Kidney tubule cell (primary cell): ENCODE measurements at places on chromosomes 3 and 15.

DNA sequence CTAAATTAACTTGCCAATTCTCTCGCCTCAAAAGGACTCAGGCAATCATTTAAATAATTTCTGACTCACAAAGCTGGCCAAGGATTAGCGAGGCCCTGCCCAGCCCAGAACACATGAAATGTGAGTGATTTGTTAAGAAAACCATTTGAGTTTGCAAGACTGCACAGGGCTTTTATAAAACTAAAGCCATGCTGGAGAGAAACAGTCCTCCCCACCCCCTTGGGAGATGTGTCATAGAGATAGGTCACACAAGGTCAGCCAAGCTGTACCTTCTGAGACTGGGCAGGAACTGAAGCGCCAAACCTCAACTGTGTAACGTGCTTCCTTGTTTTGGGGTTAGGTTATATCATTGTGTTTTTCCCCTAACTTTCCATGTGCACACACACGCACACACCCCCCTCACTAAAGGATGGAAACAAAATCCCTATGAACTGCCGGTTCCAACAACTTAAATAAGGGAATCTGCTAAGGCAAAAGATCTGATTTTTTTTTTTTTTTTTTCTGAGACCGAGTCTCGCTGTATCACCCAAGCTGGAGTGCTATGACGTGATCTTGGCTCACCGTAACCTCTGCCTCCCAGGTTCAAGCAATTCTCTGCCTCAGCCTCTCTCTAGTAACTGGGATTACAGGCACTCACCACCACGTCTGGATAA, 8.1 kb downstream of the SPATA12 start:
- DNase-seq, result peak; percentile 99

DNA sequence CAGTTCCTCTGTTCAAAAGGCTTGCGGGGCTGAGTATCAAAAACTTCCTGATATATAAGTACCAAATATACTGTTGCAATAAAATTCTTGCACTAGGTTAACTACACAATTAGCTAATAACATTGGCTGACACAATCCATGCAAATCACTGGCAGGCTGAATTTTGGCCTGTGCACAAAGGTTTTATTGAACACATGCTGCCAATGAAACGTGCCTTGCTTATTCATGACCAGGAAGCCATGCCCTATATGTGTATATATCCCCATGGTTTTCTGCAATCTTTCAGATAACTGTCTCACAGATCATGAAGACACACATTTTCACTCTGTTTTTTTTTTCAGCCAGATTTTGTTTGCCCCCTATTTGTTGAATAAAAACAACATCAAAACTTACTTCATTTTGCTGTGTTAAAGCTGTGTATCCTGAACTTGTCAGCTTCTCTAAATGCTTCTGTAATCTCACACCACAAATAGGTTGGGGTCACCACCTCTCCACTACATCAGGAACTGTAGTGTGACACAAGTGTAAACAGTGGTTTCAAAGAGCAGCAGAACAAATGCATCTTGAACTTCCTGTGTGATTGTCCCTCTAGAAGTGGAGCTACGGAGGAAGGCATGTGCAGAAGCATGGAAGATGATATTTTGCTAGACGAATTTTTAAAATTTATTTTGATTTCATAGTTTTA, 920.7 kb upstream of the NR2F2 start:
- DNase-seq, result no peak

DNA sequence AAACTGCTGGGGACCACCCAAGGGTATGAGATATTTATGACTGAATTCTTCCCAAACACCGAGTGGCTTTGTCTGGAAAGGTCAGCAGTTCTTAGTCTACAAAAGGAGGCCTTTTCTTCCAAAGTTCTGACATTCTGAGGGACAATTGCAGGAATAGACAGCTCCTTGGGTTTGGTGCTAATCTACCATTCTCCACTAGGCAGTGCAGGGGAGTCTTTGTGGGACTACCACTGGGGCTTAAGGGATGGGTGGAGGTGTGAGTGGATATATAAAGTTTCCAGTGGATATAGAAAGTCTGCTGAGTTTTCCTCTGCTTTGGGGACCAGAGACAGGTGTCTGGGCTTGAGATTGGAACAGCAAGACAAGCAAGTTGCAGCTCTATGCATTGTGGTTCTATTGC, 62.7 kb downstream of the EXOG start:
- no peak for DNase-seq

DNA sequence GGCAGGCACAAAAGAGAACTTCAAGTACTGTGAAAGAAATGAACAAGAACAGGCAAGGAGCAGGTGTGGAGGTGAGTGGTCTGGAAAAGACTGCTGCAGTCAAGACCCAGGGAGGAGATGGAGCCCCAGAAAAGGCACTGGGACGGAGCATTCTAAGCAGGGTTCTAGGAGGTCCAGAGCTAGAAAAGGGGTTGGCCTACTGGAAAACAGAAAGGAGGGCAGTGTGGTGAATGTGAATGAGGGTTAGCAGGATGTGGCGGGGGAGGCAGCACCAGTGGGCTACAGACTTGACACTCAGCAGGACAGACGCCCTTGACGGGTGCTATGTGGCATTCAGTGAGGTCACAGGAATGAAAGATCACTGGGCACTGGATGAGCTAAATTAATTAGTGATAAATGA, 75.7 kb downstream of the SENP2 start:
- DNase-seq, result no peak

DNA sequence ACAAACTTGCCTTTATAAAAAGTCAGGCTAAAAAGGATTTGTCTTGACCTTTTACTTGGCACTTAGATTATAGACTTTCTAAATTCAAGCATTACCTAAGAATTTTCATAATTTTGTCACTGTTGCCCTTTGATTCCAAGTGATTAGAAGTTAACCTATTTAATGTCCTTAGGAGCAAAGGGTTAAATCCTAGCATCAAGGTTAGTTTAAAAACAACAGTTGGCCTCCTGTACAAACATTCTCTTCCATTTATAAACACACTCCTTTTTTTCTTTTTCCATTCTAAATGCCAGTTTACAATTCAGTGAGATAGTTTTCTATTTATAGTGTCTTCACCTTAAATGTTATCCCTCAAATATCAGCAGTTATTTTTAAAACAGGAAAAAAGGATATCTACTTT, 18.4 kb upstream of the SPPL2A start:
- no peak for DNase-seq

- DNase-seq, result peak; percentile 84
Observed at GRCh38 chr3:157618075-157618760, 115.0 kb upstream of the VEPH1 start.

- no peak for DNase-seq
Observed at GRCh38 chr3:32498252-32498651, 4.4 kb downstream of the CMTM6 start.

DNA sequence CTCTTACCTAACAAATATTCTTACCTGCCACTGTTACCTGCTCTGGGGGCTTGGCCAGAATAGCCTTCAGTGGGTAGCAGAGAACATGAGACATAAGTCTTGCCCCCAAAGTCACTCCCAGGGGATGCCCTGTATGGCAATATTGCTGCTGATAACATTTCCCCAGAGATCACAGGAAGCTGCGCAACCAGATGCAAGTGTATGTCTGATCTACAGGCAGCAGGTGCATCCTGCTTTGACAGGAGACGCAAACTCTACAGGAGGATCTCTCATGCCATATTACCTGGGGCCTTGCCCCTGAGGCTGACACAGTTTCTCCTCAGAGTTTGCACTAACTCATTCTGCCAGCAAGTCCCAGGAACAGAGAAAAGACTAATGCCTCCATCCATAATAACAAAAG, 174.4 kb upstream of the LPP start:
- DNase-seq, result no peak

GRCh38 chr3:18100121-18100520, 325.0 kb downstream of the SATB1 start:
- DNase-seq, result peak; percentile 36

DNA sequence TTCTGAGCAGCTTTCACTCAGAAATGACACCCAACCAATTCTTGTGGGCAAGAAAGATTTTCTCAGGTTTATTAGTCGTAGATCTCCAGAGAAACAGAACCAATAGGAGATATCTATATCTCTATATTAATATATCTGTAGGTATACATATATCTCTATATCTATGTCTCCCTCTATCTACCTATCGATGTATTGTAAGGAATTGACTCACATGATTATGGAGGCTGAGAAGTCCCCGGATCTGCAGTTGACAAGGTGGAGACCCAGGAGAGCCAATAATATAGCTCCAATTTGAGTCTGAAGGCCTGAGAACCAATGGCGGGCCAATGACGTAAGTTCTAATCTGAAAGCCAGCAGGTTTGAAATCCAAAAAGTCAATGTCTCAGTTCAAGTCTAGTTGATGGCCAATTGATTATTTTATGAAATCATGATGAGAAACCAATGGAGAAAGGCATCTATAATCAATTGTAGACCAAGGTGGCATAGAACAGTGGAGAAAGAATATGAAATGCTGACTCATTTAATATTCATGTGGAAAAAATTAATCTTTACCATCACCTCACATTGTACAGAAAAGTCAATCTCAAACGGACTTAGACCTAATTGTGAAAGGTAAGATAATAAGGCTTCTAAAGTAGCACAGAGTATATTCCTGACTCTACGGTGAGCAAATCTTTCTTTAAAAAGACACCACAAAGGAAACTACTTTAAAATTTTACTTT, 65.6 kb upstream of the CHRNA7 start:
- no peak for DNase-seq

DNA sequence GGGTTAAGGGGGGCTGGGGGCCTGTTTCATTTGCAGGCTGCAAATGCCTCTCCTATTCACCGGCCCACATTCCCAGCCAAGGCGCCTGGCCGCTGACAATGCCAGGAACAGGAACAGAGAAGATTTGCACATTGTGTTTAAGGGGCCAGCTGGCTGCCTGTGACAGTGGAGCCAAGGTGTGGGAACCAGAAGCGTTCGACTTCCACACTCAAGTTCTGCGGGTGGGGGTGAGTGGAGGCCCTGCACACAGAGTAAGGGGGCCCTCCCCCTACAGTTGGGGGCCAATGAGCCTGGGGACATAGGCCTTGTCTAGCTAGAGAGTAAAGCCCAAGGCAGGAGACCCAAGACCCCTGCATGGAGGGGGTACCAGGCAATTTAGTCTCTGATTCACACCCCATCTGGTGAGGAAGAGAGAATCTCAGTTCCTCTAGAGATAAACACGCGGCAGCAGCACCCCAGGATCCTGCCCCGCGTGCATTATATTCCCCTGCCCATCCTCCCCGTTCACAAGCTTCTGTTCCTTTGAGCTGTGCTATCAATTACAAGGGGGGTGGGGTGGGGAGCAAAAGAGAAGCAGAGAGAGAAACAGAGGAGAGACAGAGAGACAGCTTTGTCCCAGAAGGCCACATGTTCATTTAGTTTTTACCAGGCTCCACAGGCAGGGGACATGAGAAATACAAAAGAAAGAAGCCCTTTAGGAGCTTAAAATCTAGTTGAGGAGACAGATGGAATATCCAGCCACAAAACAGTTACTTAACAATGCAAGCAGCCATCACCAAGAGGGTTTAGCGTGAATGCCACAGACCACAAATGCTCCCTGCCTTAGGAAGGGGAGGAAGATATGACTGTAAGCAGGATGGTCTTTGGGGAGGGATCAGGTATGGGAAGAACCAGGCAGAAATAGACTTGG, 9.2 kb downstream of the IGDCC3 start:
- DNase-seq, result no peak

GRCh38 chr15:39403640-39404117, 177.2 kb upstream of the THBS1 start:
- DNase-seq, result peak; percentile 64

- DNase-seq, result peak; percentile 69
Observed at GRCh38 chr3:8837162-8837561, 67.7 kb upstream of the OXTR start.

DNA sequence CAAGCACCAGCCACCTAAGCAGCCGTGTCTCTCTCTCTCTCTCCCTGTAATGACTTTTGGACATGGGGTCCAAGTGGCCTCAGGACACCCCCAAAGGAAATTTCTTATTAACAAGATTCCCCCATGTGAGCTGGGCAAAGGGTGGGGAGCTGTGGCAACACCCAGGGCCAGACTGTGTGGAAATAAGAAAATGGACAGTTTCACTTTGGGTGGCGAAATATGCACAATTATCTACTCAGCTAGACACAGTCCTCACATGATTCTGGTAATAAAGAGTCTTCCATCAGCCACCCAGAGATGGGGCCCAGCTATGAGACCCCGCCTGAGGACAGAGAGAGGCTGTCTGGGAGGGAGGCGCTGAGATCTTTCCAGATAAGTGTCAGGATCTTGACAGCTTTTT, 96.8 kb upstream of the TPM1 start:
- no peak for DNase-seq

DNA sequence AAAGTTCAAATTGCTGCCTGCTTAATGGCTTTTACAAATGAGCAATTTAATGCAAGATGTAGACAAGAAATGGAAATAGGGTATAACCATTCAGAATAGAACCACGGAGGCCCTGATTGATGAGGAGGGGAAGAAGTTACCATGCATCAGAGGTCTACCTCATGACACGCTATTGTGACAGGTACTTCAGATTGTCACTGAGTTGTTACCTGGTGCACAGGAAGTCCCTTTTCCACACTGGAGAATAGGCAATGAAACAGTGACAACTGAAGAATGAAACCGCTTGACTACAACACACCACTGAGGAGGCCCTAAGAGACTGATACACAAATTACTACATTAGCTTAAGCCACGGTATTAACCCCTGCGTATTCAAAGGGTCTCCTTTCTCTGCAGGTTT, 251.2 kb downstream of the RYR3 start:
- DNase-seq, result no peak

GRCh38 chr3:149371723-149372114, 5.7 kb downstream of the TM4SF1 start:
- DNase-seq, result peak; percentile 38

GRCh38 chr3:153144071-153144470, 18.0 kb upstream of the RAP2B start:
- DNase-seq, result no peak

DNA sequence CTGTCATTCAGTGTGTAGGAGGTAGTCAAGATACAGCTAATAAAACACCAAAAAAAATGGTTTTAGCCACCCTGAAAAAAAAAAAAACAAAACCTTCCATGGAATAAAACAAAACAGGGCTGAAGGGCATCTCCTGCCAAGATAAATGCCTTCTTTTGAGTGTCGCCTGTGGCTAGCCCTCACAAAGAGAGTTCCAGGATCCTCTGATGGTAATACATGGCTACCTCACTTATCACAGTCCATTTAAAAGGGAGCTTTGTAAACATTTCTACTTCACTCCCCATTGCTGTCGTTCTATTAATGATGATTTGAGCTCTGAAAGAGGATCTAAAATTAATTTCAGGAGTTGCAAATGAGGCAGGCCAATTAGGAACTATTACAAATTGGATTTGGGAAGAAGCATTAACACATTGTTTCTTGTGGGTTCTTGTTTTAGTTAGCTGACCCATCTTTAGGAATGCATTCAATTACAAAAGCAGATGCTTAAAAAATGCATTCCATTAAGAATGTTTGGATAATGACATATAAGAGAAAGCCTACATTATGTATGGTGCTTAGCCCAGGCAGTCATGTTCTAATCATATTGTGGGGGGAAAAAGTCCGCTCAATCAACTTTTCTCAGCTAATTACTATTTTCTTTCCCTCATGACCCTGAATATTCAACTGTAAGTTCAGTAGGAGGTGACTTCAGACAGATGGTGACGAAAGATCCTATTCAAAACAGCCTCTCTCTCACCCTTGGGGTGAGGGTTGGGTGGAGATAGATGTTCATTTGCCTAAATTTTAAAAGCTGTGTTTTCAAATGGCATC, 255.1 kb upstream of the WNT5A start:
- DNase-seq, result no peak

GRCh38 chr3:189530822-189531221, 100.4 kb upstream of the TP63 start:
- peak; percentile 67 for DNase-seq

- no peak for DNase-seq
Observed at GRCh38 chr15:69734699-69735098, 282.1 kb downstream of the RPLP1 start.
